ENCODE measurements at places on chromosomes 6 and 20.
A peak's percentile ranks its signal among the peaks of the same experiment; 100 is the strongest.

- DNase-seq: no peak
Observed at GRCh38 chr6:148313488-148313887, 29.1 kb upstream of the SASH1 start.

- DNase-seq: no peak
Observed at GRCh38 chr6:60867548-60867947, 1418.5 kb downstream of the KHDRBS2 start.

- DNase-seq: no peak
Observed at GRCh38 chr6:85192596-85192995, 257.3 kb upstream of the NT5E start.

DNA sequence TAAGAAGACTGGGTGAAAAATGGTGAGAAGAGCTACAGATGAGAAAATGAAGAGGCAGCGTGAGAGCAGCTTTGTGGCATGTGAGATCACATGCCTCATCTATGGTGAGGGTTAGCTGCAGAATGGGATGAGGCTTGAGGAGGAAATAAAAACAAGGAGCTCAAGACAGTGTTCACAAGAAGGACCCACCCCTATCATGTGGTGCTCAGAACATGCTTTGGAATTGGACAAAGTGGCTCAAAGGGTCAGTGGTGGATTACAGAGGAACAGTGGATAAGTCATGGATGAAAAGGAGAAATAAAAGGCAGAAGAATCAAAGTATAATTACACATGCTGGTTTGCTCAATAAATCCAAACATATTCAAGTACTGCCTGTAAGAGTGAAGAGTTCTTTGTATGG, 126.9 kb upstream of the UST start:
- DNase-seq: no peak

GRCh38 chr6:45870531-45870930, 145.1 kb downstream of the CLIC5 start:
- DNase-seq: no peak

DNA sequence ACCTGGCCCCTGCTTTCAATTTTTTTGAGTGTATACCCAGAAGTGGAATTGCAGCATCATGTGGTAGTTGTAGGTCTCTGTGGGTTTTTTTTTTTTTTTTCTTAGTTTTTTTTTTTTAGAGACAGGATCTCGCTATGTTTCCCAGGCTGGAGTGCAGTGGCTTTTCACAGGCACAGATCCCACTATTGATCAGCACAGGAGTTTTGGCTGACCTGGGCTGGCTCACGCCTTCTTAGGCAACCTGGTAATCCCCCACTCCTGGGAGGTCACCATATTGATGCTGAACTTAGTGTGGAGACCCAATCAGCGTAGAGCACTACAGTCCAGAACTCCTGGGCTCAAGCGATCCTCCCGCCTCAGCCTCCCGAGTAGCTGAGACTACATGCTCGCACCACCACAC, 25.9 kb downstream of the MTO1 start:
- DNase-seq: no peak

DNA sequence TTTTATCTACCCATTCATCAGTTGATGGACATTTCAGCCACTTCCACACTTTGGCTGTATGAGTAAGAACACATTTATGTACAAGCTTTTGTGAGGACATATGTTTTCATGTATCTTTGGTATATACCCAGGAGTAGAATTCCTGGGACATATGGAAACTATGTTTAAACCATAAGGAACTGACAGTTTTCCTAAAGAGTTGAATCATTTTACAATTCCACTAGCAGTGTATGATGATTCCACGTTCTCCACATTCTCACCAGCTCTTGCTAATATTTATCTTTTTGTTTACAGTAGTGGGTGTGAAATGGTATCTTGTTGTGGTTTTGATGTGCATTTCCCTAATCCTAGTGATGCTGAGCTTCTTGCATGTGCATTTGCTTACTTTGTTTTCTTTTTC, 338.1 kb downstream of the PLCB1 start:
- DNase-seq: no peak

DNA sequence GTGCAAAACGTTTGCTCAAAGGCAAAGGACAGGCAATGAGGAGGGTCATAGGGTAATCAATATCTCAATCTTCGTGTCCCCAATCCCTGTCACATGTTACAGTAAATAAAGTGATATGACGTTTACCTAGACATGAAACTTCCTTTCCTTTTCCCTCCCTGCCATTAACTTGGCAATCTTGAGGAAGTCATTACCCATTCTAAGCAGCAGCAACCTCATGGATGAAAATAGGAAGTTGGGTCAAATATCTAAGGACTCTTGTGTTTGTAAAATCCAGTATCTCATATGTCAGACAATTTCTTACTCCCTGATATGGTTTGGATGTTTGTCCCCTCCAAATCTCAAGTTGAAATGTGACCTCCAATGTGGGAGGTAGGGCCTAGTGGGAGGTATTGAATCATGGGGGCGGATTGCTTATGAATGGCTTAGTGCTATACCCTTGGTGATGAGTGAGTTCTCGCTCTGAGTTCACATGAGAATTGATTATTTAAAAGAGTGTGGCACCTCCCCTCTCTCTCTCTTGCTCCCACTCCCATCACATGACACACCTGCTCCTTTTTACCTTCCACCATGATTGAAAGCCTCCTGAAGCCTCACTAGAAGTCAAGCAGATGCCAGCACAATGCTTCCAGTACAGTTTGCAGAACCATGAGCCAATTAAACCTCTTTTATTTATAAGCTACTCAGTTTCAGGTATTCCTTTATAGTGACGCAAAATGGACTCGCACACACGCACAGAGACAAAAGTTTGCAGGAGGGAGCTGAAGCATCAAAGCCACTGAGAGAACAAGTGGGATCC, 545.9 kb upstream of the JARID2 start:
- peak; percentile 53 for DNase-seq

- peak; percentile 74 for DNase-seq
Observed at GRCh38 chr6:34890533-34890925, 1.5 kb downstream of the ANKS1A start.

DNA sequence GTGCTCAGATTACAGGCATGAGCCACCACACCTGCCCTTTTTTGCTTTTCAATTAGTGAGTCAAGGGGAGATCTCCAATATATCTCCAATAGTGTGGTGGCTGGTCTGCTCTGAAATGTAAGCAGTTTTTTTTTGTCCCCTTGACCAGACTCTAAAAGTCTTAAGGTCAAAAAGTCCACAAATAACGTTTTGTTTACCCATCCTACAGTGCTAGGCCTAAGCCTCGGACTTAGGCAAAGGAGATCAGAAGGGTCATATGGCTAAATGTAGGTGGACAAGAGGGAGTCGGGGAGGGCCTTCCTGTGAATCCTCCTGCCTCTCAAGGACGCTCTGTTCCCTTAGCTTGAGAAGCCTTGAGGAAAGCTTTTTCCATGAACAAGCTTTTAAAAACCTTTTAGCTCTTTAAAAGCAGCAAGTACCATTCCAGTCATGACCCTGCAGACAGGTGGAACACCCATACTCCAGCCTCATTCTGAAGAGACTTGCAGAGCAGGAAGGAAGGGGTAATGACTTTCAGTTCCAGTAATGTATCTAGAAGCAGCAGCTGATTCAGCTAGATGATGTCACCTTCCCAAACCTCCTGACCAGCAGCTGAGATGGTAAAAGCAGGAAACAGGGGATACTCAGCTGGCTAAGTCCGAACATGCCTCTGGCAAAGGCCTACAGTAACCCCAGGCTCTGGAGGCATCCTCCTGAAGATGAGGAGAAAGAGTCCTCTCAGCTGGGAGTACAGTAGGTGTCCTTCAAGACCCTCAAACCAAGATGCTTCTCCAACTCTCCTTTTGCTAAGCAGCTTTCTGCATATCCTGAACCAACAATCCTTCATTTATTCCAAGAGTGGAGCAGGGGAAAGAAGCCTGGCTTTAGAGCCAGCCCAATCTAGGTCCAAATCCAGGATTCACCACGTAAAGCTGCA, 23.6 kb downstream of the BCL2L1 start:
- peak; percentile 93 for DNase-seq

DNA sequence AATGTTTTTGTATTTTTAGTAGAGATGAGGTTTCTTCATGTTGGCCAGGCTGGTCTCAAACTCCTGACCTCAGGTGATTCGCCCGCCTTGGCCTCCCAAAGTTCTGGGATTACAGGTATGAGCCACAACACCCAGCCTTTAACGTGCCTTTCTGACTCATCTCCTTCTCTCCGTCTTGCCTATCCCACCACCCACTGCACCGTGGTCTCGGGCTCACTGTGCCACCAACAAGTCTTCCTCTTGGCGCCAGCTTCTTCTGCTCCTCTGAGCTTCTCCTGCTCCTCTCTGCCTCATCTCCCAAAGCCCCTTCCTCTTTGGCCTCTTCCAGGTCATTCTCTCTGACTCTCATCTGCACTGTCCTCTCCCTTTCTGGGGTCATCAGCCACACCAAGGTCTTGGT, 41.0 kb downstream of the TMEM242 start:
- no peak for DNase-seq

GRCh38 chr6:367298-367794, 24.2 kb upstream of the IRF4 start:
- DNase-seq: no peak
